ENCODE measurements at places on chromosomes 2 and 18.
A peak's percentile ranks its signal among the peaks of the same experiment; 100 is the strongest.

- DNase-seq, result no peak
These were observed 11.0 kb downstream of the AQP12A start for GRCh38 chr2:240702640-240703011.

DNA sequence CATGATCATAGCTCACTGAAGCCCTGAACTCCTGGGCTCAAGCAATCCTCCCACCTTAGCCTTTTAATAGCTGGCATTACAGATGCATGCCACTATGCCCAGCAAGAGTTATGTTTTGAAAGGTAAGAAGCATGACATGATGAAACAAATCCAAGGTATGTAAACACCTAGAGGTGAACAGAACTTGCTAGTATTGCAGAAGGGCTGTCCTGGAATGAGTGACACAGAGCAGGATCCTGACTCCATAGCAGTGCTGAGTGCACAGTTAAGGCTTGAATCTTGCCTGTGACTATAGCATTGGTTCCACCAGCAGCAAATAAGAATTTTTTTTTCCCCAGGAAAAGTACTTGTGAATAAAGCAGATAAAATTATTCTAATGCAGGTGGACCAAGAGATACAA, 309.5 kb downstream of the PIK3C3 start:
- DNase-seq, result no peak

DNA sequence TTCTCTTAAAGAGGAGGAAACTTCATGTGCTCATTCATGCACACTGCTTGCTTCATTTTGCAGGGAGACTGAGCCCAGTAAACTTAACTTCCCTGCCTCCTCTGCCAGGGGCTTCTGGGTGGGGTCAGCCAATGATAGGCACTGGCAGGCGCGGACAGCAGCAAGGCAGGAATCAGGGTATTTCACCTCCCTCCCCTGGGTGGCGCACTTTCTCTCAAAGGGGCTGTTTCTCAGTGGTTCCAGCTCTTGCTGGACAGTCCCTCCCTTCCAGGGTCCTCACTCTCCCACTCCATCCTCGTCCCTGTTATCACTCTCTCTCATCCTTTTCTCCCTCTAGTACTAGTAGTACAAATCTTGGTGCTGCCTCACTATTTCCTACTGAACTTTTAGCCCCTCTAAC, 320.5 kb upstream of the ZNF521 start:
- no peak for DNase-seq

GRCh38 chr2:131014141-131014540, 79.1 kb downstream of the FAM168B start:
- no peak for DNase-seq

DNA sequence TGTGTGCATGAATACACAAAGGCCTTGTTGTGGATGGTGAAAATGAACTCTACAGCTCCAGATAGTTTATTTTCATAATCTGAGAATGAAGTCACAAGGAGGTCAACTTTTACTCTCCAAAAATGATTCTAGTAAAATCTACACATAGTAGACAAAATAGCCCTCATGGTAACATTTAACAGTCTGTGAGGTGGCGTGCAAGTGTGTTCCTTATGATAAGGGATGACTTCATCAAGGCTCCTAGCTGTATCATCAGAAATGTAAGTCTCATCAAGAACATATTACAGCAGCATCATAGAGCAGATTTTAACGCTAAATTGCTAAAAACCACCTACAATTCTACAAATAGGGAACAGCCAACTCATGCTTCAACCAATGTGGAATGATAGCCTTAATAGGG, 72.3 kb upstream of the RIOK3 start:
- DNase-seq, result no peak

GRCh38 chr2:217753460-217754200, 249.2 kb downstream of the TNS1 start:
- DNase-seq, result no peak

GRCh38 chr2:7649461-7650228, 732.4 kb downstream of the RNF144A start:
- no peak for DNase-seq

DNA sequence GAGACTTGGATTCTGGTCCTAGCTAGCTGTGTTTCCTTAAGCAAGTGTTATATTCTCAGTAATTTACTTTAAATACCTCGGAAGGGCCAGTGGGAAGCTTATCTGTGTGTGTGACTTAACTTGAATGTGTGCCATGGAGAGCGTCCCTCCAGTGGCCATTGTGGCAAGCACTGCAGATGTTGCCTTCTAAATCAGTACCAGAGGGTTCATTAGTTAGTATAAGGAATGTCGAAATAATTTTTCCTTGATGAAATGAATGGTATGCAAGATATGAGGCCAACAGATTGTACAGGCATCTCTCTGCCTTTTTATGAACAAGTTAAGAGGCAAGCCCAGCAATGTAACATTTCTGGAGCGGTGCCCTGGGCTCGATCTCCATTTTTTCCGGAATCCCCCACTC, 52.0 kb downstream of the FBXO36 start:
- no peak for DNase-seq

DNA sequence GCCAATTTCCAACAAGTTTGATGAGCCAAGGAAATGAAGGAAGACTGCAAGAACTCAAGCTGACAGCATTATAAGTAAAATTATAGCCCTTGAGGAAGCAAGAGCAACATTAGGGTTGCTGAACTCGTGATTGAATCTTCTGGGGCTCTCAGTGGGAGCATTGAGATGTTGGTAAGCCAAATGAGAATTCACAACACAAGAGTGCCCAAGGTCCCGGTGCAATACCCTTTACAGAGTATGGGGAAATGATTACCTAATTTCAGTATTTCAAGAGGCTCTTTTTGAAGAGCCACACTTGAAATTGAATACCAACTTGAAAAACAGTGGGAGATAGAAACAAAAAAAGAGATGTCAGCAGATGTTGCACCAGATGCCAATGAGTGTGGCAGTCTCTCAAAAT, 554.5 kb downstream of the STK39 start:
- no peak for DNase-seq

DNA sequence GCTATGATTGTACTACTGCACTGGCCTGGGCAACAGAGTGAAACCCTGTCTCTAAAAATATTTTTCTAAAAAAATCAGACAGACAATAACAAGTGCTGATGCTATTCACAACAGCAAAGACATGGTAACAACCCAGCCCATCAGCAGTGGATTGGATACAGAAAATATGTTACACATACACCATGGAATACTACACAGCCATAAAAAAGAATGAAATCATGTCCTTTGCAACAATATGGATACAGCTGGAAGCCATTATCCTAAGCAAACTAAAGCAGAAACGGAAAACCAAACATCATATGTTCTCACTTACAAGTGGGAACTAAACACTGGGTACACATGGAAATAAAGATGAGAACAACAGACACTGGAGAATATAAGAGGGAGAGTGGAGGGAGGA, 19.9 kb downstream of the FAM161A start:
- DNase-seq, result no peak

- DNase-seq, result no peak
These were observed 261.4 kb downstream of the DYSF start for GRCh38 chr2:71714601-71715240.

GRCh38 chr18:57220930-57221483, 74.1 kb downstream of the BOD1L2 start:
- no peak for DNase-seq

DNA sequence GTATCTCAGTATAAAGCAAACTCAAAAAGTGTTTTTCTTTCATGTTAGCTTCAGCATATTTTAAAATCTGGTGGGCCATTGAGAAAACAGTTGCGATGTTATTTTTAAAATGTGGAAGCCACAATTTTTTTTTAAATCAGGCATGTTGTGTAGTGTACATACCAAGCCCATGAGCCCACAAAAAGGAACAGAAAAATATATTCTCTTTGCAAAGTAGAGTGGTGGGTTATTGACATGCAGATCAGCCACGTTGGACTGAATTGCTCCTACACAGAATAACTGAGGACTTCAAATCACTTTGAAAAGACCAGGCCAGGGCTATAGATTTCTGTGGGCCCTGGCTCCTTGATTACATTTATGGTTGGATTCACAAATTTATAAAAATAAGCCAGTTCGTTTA, 774.4 kb downstream of the DCC start:
- no peak for DNase-seq

DNA sequence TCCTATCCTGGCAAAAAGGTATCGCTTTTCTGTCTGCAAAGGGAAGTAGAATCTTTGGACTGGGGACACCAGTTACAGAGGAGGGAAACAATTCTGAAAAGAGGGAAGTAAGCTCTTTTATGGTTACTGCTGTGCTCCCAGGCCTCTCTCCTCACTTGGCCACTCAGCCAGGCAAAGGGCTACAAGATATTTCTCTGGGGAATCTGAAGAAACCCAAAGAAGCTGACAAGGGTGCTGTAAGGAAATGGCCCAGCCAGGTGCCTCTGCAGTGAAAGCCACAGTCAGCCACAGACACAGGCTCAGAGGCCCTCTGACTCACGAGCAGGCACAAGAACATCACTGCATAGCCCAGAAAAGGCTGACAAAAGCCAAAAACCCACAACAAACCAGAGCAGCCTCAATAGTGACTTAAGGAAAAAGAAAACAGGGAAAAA, 5.8 kb downstream of the HDLBP start:
- peak; percentile 47 for DNase-seq

DNA sequence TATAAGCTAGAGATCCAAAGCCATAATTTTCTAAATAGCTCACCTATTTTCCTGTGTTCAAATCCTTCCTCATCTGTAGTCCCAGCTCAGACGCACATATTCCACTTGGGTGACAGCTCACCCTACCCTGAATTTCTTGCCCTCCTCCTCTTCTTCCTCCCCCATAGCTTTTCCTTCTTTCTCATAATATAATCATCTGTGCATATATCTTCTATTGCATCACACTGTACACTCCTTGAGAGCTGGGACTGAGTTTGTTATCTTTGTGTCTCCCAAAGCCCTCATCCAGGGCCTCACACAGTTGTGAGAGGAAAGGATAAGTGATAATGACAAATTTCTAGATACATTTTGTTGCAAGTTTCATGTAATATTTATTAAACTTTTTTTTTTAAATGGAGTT, 55.9 kb upstream of the RTN4 start:
- no peak for DNase-seq

- no peak for DNase-seq
These were observed 30.0 kb upstream of the TOGARAM2 start for GRCh38 chr2:28950941-28951630.

DNA sequence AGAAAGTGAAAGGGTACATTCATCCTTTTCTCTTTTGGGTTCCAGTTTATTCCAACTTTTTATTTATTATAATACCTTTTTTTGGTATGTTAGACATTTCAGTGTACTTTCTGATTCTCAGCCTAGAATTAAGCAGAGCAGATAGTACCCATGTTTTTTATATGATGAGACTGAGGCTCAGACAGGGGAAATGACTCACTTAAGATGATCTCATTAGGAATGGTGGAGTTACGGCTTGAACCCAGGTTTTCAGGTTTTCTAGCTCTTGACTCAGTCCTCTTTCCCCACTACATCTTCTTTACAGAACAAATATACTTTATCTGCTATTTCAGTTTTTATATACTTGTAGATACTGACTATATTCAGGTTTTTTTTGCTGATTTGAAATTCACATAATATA, 51.7 kb upstream of the OTX1 start:
- DNase-seq, result no peak

GRCh38 chr2:46181306-46181705, 115.9 kb upstream of the EPAS1 start:
- DNase-seq, result no peak

GRCh38 chr2:138020432-138020831, 56.2 kb downstream of the HNMT start:
- no peak for DNase-seq

GRCh38 chr2:180359522-180360282, 352.6 kb upstream of the CWC22 start:
- DNase-seq, result no peak

GRCh38 chr2:217279140-217279539, 419.3 kb upstream of the TNP1 start:
- DNase-seq, result no peak

DNA sequence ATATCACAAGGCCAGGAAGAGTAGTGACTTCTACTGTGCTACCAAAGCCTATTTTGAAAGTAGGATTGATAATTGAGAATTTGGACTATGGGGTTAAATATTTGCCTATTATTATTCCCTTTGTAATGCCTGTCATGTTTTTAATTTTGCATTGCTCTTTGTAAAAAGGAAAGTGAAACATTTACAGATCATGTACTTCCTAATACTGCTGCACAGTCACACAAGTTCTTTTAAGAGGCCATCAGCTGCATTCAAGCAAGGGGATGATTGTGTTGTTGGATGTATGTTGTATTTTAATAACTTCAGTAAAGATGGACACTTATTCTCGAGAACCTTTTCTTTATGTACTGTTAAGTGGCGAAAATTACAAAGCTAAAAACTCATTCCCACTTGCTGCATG, 70.1 kb downstream of the PLEKHA3 start:
- no peak for DNase-seq

DNA sequence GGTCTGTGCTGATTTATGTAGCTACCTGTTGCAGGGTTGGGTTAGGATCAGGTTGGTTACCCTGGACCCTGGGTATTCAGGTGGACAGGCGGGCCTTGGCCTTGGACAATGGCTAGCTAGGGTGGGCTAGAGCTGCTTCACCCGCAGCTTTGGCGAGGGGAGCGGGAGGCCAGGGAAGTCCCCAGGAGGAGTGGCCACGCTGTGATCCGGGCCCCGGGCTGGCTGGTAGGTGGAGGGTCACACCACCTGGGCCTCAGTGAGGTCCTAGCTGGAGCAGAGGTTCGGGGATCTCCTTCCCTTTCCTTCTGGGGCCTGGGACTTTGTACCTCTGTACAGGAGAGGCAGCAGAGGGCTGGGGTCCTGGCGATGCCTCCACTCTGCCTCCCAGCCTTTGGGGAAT, 9.8 kb downstream of the RTP5 start:
- DNase-seq, result no peak

DNA sequence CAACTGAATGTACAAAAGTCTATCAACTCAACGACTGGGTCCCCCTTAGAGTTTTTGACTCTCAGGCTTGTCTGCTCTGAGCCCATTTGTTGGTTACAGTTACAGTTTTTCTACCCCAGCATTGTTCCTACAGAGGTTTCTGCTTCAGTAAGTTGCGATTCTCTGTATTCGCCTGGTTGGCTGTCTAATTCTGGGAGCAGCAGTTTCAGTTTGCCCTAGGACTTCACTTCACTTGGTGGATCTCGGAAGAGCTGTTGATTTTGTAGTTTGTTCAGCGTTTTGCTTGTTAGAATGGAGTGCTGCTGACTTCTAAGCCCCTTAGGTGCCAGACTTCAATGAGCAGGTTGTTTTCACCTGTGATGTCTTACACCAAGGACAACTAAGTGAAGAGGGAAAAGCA, 296.5 kb upstream of the EPAS1 start:
- DNase-seq, result no peak

- no peak for DNase-seq
These were observed 41.2 kb downstream of the COMMD1 start for GRCh38 chr2:61946666-61947065.

- DNase-seq, result no peak
These were observed 296.7 kb upstream of the ATP5MC3 start for GRCh38 chr2:175478096-175478768.

DNA sequence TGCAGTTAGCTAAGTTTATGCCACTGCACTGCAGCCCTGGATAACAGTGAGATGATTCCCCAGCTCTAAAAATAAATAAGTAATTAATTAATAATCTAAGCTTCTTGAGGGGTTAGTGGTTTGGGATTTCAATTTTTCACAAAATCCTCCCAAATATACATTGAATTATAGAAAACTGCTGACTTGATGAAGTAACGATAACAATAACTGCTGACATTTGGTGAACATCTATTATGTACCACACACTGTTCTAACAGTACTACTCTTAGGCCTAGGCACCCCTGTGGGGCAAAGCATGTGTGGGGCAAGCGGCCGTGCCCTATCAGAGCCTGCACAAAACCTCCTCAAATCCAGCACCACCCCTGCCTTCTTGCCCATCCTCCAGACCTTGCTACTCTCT, 245.8 kb upstream of the EPHA4 start:
- DNase-seq, result no peak
